Stimulated activated CD4-positive, alpha-beta T cell treated with anti-CD3 and anti-CD28 coated beads, Interleukin-15, amount 100 ng/mL, for 1 hour (primary cell): ENCODE measurements at places on chromosomes 1 and 21.

GRCh38 chr1:214895011-214895600 lies 187.4 kb upstream of the KCNK2 start:
- DNase-seq, result no peak

DNA sequence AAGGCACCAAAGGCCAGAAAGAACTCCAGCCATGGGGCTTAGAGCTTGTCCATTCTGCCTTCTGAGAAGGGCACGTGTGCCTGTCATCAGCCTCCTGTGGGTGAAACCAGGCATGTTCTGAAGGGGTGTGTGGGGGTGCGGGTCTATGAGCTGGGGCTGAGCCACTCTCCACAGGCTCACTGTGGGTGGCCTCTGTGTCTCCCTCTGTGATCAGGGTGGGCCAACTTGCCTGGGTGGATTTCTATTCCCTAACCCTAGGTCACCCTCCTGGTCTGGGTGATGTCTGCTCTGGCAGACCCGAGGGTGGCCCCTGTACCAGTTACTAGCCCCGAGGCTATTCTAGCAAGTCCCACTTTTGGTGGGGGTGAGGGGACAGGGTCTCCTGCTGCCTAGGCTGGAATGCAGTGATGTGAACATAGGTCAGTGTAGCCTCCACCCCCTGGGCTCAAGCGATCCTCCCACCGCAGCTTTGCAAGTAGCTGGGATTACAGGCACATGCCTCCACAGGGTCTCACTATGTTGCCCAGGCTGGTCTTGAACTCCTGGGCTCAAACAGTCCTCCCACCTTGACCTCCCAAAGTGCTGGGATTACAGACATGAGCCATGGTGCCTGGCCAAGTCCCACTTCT lies 94.4 kb downstream of the TRIM11 start:
- DNase-seq, result no peak

GRCh38 chr21:42289926-42290325 lies 25.3 kb downstream of the TFF3 start:
- no peak for DNase-seq

GRCh38 chr21:45554477-45555175 lies 12.4 kb upstream of the SLC19A1 start:
- peak; percentile 90 for DNase-seq

DNA sequence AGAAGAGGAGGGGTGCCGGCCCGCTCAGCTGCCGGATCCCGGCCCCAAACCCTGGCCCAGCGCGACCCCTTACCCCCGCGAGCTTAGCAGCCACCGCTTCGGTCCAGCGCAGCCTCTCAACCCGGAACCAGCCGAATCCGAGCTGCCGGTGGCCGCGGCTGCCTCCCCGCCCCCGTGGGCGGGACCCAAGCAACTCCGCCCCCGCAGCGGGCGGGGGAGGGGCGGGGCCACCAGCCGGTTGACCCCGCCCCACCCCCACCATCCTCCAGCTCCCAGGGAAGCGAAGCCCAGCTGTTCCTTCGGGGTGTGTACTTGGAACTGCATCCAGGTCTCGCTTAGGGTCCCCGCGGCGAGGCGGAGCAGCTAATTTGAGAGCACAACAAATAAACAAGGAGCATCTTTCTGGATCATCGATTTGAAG lies at the start of gene TRIM62:
TRIM62 (minus strand) TSS at position 123 of the 421 bp plus-strand sequence. CDS start 611 bp downstream, outside the sequence.
- peak; percentile 63 for DNase-seq

DNA sequence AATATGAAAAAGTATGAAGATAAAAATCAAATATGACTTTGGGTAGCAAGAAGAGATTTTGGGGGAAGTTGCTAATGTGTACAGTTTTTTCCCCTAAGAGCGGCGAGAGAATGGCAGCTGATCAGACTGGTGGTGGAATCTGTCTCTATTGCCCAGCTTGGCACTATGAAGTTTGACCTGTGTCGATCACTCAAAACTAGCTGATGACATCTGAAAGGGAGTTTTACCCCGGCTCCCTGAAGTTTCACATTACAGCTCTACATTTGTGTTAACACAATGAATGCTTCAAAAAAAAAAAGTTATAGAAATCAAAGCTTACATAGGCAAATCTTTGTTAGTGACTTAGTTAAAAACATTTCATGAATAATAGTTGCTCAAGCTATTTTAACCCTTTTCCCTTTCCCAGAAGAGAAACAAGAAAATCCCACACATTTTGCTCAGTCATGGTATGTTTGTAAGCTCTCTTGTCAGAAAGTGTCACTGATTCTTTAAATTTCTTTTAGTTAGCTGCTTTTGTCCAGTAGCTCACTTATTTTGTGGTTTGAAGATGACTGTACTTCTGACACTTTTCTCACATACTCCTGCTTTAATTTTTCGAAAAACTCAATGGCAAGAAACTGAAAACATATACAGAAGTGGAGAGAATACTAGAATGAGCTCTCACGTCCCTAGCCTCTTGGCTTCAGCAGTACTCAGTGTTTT lies 41.3 kb downstream of the DYRK1A start:
- no peak for DNase-seq

DNA sequence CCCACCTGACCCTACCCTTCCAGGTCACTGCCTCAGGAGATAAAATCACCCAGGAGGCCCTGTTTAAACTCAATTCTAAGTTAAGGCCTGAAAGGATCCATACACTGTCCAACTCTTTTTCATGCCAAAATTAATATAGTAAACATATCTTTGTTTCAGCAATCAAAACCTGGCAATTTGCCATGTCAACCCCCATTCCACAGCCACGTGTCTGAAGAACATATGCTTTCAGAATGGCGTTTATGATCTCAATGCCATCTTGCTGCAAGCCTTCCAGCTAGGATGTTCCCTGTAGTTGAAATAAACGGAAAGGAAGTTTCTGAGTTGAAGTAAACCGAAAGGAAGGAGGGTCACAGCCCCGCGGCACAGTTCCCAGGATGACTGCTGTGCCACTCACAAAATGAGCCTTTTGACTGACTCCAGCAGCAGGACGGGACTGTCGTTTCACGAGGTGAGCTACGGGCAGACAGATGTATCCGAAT lies 472.0 kb downstream of the SMYD3 start:
- DNase-seq, result no peak

- DNase-seq, result no peak
These were observed 54.7 kb downstream of the MRPS6 start for GRCh38 chr21:34128124-34128523.

GRCh38 chr1:197862671-197863070 lies 39.8 kb upstream of the C1orf53 start:
- no peak for DNase-seq

- no peak for DNase-seq
These were observed 173.4 kb downstream of the TOMM20 start for GRCh38 chr1:234955107-234955731.

GRCh38 chr1:207644852-207645634 lies at the start of gene CR1L:
Gene CR1L, plus strand, starts transcription at chr1:207645133. Its CDS starts 101 bp downstream, at chr1:207645234.
- DNase-seq, result peak; percentile 38

DNA sequence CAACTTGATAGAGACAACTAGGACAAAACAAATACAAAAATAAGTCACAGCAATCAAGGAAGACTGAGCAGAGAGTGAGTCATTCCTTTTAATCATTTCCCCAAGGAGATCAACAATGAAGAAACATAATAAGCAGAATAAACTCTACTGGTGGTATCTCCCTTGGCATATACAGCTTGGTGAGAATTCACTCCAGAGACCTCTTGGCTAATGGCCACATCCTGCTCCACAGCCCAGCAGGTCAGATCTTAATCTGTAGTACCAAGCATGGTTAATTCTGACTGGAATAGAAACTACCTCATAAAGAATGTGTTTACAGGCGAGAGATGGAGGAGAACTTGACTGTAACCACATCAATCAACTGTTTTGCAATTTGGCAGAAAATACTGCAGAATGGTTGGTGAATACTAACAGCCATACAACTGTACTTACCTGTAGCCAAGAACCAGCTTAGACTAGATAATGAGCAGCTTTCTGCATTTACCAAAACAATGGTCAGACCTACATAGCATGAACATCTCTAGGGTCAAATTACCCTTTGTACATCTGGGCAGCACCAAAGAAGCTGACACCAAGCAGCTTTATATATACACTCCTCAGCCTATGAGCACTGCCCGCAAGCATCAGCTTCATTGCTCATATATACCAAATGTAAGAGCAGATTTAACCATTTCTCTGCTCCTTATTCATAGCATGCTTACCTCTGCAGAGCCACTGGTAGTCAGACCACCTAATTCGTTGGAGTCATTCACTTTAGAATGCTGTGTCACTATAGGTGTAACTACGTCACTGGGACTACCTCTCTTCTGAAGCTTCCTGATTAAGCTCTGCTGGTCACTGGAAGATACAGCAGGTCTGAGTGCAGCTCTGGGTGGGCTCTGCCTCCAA lies 51.0 kb downstream of the KIAA0319L start:
- no peak for DNase-seq

- DNase-seq, result no peak
These were observed 28.6 kb upstream of the PRSS38 start for GRCh38 chr1:227786673-227787512.

GRCh38 chr21:37765221-37765900 lies 150.9 kb downstream of the KCNJ6 start:
- no peak for DNase-seq

DNA sequence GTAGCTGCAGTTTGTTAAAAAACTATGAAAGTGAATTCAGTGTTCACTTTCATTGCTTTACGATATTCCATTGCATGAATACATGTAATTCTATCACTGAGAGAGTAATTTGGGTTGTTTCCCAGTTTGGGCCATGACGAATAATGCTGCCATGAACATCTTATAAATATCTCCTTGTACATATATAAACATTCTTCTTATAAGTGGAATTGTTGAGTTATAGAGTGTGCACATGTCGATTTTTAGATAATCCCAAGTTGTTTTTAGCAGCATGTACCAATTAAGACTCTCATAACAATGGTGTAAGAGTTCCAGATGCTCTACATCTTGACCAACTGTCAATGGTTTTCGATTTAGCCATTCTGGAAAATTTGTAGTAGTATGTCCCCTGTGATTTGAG lies 40.9 kb downstream of the ALG6 start:
- no peak for DNase-seq

DNA sequence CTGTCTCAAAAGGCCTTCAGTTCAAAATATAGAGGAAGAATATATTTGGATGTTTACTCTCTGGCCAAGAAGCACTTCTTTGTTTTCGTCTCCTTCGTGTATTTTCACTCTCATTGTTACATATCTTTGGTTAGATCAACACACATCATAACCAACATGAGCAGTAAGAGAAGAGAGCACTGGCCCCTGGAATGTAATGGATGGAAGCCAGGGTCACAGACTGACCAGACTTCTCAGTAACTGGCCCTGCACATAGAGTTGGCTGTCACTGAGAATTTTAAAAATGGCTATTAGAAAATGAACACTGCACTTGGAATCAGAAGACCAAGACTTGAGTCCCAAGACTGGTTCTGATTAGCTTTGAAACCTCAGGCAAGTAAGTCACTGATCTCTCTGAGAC lies 215.9 kb upstream of the RRP15 start:
- DNase-seq, result no peak

- no peak for DNase-seq
These were observed 480.4 kb downstream of the PLPP3 start for GRCh38 chr1:56098946-56099345.

- no peak for DNase-seq
These were observed 131.1 kb downstream of the TMEM53 start for GRCh38 chr1:44543064-44543744.
